WTC11 (cell line): ENCODE measurements at places on chromosomes 3 and 15. TPM values are rescaled to one million over a fixed set of nuclear protein-coding genes. Genes with fewer than 3 reads are reported as not detected.

- DNase-seq = no peak
Measured at GRCh38 chr15:39016706-39017105, 452.1 kb upstream of the RASGRP1 start.

- DNase-seq = no peak
Measured at GRCh38 chr3:195063581-195064193, 207.3 kb downstream of the XXYLT1 start.

- no peak for DNase-seq
Measured at GRCh38 chr3:54127499-54128056, 5.2 kb downstream of the CACNA2D3 start.

Gene PFN2
- total RNA-seq = 158 to 174 TPM (median 161 TPM) in 3 replicates

Gene SELENOT
- 48.3 to 57.0 TPM (median 53.4 TPM) in 3 replicates for total RNA-seq

Gene CLDN18
- total RNA-seq = 0.13 to 0.23 TPM (median 0.16 TPM) in 3 replicates

GRCh38 chr3:157174290-157174648 lies 14.3 kb upstream of the CCNL1 start:
- DNase-seq = no peak

Gene GPR15
- total RNA-seq = 0.14 TPM in 1 of 3 replicates, not detected in the others

GRCh38 chr15:89326316-89326715 lies 8.3 kb downstream of the POLG start:
- no peak for DNase-seq

DNA sequence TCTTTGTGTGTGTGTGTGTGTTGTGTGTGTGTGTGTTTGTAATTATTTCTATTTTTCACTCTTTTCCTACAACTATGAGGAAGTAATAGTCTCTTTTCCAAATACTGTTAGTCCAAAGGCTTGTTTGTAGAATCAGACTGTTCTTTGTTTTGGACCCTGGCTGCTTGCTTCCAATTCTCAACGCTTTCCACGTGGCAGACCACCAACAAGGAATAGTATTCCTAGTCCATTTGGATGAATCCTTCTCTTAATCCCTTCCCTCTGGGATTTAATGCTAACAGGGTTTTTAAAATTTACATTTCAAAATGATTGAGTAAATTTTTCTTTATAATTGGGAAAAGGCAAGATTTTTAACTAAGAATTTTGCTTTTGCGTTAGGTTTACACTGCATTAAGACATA lies 62.7 kb downstream of the ADAMTSL3 start:
- DNase-seq = no peak

Gene CFAP44
- total RNA-seq = 0.90 to 1.0 TPM (median 0.94 TPM) in 3 replicates

- peak; percentile 44 for DNase-seq
Measured at GRCh38 chr3:196323691-196324090, 5.7 kb upstream of the DYNLT2B start.

Gene SLC25A20
- 3.9 to 6.3 TPM (median 4.9 TPM) in 3 replicates for total RNA-seq

Gene TGM4
- not detected in 3 replicates for total RNA-seq

Gene PCLAF
- 27.2 to 41.6 TPM (median 41.5 TPM) in 3 replicates for total RNA-seq

GRCh38 chr15:43317566-43318184 lies 12.7 kb downstream of the LCMT2 start:
- DNase-seq = no peak
